CD4-positive, alpha-beta T cell treated with Interleukin-2 at 100 ng/mL for 4 hours (primary cell): ENCODE measurements at places on chromosomes 2 and 18.

- no peak for DNase-seq
Observed at GRCh38 chr2:157185476-157186227, 71.9 kb upstream of the GALNT5 start.

GRCh38 chr2:64488050-64488974 lies 34.4 kb downstream of the LGALSL start:
- peak; percentile 83 for DNase-seq

DNA sequence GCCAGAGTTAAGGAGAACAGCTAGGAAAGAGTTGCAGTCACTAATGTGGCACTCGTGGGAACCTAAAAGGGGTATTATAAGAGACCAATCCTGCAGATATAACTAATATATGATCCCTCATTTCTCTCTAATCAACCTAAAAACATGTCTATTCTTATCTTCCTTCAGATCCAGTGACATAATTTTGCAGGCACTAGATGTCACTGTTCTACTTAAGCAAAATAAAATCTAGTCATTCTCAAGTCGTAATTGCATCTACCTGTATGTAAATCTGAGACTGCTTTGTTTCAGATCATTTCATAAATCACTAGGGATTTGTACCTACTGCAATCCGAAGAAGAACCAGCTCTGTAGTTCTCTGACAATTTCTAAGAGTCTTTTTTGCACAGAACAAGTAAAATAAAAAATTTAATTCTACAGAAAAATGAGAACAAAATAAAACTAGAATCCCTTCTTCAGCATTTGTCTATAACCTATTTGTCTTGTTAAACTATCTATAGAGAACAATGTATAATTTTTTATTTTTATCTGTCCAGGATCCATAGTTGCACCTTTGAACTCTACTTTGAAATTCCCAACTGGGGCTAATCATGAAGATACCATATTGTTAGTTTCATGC lies 56.5 kb upstream of the ERBB4 start:
- DNase-seq = no peak

- DNase-seq = no peak
Observed at GRCh38 chr2:119259296-119259860, 35.7 kb downstream of the STEAP3 start.

DNA sequence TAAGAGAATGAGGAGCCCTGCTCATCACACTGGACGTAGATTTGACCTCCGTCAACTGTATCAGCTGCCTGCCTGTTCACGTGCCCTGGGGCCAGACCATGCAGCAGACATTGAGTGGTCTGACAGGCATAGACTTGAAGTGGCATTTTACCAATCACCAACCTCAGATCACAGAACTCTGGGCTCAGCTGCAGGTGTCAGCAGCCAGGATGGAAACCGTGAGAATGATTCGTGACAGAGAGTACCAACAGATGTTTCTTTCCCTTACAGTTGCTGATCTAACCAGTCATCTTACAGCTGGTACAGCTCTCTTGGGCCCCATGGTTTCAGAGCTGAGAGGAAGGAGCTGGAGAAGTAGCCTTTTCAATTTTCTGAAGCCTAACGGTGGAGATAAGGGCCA lies 148.9 kb downstream of the EN1 start:
- no peak for DNase-seq

- DNase-seq = peak; percentile 14
Observed at GRCh38 chr18:26088487-26088886, 1.9 kb downstream of the SS18 start.

DNA sequence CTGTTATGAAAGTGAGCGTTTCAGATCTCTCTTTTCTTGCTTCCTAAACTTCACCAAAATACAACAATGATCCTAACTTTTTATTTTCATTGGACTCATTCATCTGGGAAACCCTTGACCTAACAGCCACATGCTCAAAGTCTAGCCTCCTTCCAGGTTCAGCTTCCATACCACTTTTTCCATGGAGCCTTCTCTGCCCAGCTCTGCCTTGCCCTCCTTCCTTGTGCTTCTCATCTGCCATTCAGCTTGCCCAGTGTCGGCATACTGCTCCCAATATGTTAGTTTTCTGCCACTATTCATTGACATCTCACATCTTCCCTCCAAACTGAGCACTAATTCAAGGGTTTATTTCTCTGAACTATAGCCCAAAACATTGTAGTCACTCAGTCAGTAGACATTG lies 214.7 kb downstream of the RAD51AP2 start:
- no peak for DNase-seq

DNA sequence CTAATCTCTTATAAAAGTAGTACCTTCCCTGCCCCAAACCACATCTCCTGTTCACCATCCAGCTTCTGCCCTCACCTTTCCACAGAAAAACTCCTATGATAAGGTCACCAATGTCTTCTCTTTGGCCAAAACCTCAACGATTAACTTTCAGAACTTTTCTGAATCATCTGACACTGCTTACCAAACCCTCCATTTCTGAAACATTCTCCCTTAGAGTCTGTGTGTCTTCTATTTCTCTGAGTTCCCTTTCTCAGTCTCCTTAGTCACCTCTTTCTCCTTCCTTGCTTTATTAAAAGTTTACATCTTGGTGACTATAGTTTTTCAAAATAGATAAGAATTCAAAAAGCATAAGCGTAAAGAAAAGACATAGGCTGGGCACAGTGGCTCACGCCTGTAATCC lies 51.3 kb upstream of the SP3 start:
- no peak for DNase-seq

- no peak for DNase-seq
Observed at GRCh38 chr2:76861708-76862107, 660.5 kb downstream of the LRRTM4 start.

DNA sequence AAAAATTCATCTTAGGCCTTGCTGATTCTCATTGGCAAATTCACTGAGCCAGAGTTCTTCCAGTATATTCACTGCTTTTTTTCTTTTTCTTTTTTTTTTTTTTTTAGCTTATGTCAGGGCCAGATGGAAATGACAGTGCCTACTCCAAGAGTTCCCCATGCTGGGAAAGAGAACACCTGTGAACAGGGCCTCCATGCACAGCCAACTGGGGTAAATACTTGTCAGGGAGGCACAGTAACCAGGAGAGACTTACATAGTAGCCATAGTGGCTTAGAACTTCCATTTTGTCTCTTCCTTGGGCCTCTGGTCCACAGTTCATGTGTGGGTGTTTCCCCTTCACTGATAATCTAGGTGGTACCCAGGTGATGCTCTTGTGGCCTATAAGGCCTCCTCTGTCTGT lies 15.2 kb upstream of the SCLY start:
- no peak for DNase-seq

GRCh38 chr18:74438091-74438490 lies 19.0 kb downstream of the DIPK1C start:
- DNase-seq = no peak

DNA sequence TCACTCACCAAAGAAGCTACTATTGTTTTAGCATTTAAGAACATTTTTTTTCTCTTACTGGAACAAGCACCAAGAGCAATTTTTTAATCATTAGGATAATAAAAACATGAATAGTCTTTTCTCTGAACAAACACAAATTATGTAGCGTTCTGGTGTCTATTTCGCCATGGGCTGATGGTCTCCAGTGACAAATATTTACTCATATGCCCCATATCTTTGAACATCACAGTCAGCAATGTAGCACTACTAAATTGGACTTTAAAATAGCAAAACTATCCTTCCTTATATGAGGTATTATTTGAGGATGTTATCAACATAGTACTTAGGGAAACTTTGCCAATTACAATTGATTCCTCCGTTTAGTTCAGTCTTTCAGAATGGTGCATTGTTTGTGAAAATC lies 1326.0 kb upstream of the ZEB2 start:
- no peak for DNase-seq

DNA sequence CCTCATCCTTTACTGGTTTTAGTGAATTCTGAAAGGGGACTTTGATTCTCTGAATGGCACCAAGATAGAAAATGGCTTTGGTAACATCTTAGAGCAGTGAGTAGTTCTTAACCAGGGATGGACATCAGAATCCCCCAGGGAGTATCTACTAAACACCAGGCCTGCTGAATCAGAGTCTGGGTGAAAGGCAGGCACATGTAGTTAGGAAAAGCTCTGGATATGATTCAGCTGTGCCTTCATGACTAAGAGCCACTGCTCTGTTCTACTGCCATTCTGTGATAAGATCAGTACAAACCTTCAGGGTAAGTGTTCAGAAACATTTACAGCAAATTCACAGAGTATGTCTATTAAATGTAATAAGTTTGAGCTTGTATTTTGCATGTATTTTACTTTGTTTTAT lies 46.2 kb upstream of the B3GNT2 start:
- DNase-seq = no peak

- DNase-seq = no peak
Observed at GRCh38 chr2:236342951-236343350, 78.7 kb upstream of the ASB18 start.

DNA sequence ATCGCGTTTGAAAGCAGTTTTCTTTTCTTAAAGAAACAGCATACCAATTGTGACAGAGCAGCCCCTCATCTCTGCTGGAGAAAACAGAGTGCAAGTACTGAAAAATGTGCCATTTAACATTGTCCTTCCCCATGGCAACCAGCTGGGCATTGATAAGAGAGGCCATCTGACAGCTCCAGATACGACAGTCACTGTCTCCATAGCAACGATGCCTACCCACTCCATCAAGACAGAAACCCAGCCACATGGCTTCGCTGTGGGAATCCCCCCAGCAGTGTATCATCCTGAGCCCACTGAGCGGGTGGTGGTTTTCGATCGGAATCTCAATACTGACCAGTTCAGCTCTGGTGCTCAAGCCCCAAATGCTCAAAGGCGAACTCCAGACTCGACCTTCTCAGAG lies 9.5 kb downstream of the GRHL1 start:
- no peak for DNase-seq

DNA sequence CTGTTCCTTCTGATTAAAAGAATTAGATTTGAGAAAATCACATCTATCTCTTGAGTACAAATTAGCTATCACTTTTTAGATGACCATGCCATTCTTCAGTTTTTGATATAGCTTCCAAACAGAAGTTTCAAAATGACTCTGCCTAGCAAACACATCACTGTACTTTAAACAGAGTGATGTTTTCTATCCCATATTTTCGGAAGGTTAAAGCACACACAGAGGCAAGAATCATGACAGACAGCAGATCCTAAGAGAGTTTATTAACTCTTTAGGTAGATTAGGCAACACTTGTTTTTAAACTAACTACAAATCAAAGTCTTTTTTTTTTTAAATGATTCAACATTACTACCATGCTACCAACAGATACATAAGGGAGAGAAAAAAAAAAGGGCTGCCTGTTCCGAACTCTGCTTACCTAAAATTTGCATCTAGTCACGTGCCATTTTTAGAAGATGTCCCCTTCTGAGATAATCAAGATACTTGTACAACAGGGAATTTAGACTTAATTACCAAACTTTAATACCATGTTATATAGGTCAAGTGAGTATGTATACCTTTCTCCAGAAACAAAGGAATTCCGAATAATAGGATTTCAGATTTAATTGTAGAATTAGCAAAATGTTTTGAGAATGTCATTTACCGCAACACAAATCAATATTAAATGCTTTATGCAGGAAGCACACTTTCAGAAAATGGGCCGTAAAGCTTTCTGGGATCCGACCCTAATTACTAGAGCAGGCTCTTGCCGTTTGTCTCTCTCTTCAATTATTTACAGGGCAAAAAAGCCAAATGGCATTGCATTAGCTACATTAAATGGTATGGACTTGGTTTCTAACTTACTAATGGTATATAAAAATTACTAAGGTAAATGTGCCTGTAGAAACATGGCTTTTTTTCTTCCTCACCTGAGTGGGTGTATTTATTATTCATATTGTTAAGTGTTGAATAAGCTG lies 2.6 kb downstream of the RBMS1 start:
- no peak for DNase-seq

GRCh38 chr2:15701341-15701907 lies 109.8 kb downstream of the DDX1 start:
- DNase-seq = no peak

- DNase-seq = no peak
Observed at GRCh38 chr2:184272056-184272455, 326.3 kb upstream of the ZNF804A start.

DNA sequence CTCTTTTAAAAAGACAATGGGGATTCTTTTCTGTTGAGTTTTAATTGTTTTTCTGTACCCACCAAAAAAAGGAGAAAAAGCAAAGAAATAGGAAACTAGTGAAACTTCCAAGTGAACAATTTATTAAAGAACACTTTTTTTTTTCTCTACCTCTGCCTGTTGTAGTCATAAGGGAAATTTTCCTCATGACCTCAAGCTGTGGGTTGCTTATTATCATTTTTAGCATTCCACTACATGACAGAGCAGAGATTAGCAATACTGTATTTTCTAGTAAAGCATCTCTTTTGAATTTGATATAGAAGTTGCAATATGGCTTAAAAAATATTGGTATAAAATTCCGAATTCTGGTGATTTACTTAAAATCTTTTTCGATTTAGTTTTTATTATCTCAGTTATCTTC lies 87.9 kb upstream of the LRRTM1 start:
- DNase-seq = no peak

DNA sequence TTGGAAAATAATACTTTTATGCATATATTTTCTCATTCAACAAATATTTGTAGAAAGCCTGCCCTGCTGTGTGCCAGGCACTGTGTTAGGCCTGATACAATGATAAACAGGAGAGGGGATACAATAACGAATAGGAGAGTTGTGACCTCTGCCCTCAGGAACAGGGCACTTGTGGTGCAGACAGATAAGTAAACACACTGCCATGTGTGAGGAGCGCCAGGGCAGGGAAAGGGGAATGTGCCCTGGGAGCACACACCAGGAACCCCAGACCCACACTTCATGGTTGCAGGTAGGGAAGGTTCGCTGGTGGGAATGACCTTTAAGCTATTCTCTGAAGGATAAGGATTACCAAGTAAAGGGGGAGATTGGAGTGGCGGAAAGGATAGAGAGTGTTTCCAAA lies 42.2 kb upstream of the DSC1 start:
- DNase-seq = no peak

GRCh38 chr2:172742931-172743540 lies 7.4 kb downstream of the RAPGEF4 start:
- DNase-seq = no peak

GRCh38 chr2:112783187-112783714 lies 1.0 kb downstream of the IL1A start:
- no peak for DNase-seq

GRCh38 chr2:156191527-156191926 lies 141.0 kb downstream of the NR4A2 start:
- no peak for DNase-seq
